CD4-positive, alpha-beta T cell treated with Interleukin-4 for 4 hours (primary cell): ENCODE measurements at places on chromosomes 7 and 10.

- DNase-seq, result no peak
Observed at GRCh38 chr10:86218160-86218559, 148.4 kb downstream of the GRID1 start.

- DNase-seq, result no peak
Observed at GRCh38 chr7:114021135-114021534, 102.3 kb upstream of the PPP1R3A start.

DNA sequence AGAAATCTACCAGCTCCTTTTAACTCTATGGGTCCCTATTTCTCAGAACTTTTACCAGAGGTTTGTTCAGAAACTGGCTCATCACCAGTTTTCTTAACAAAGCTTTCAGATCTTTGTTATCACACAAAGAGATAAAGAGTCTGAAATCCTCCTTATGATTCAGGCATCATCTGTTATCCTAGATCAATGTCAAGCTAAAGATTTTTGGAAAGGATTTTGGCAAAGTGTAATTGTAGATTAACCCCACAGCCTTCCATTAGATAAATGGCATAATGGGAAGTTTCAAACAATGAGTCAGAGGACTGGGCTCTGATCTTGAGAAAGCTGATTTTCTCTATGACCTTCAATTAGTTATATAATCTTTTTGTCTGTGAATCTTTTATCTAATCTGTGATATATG lies 192.2 kb downstream of the NXPH1 start:
- DNase-seq, result no peak

- DNase-seq, result no peak
Observed at GRCh38 chr10:24382979-24383663, 174.2 kb downstream of the KIAA1217 start.

- no peak for DNase-seq
Observed at GRCh38 chr7:70807650-70808049, 324.3 kb upstream of the GALNT17 start.

DNA sequence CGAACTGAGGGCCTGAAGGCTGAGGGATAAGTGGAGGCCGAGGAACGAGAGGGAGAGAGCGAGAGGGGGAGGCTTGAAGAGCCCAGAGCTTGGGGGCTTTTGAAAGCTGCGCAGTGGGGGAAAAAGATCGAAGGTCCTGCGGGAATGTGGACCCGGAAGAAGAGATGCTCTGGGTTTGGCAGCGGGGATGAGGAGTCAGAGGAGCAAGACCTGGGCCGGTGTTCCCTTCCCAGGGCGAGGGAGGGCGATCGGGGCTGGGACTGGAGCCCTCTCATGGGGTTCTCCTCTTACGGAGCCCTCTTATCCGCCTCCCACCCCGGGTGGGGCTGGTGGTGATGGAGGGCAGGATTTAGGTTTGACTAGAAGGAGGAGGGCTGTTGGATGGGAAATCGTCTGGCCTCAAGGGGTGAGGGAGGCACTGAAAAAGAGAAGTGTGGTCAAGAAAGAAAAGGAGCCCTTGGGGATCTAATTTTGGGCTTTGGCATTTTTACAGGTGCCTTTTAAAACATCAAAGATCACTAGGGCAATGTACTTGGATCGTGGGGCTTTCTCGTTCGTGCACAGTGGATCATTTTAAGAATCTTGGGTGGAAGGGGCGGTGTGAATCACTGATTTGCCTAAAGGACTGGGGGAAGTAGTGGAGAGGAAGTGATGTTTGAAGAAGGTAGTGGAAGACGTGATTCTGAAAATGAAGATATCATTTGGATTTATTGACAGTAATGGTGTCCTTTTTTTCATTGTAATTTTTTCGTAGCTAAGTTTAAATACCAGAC lies 637 bp downstream of the SAMD8 start:
- DNase-seq, result peak; percentile 59

- no peak for DNase-seq
Observed at GRCh38 chr7:79329464-79329863, 124.0 kb downstream of the MAGI2 start.

DNA sequence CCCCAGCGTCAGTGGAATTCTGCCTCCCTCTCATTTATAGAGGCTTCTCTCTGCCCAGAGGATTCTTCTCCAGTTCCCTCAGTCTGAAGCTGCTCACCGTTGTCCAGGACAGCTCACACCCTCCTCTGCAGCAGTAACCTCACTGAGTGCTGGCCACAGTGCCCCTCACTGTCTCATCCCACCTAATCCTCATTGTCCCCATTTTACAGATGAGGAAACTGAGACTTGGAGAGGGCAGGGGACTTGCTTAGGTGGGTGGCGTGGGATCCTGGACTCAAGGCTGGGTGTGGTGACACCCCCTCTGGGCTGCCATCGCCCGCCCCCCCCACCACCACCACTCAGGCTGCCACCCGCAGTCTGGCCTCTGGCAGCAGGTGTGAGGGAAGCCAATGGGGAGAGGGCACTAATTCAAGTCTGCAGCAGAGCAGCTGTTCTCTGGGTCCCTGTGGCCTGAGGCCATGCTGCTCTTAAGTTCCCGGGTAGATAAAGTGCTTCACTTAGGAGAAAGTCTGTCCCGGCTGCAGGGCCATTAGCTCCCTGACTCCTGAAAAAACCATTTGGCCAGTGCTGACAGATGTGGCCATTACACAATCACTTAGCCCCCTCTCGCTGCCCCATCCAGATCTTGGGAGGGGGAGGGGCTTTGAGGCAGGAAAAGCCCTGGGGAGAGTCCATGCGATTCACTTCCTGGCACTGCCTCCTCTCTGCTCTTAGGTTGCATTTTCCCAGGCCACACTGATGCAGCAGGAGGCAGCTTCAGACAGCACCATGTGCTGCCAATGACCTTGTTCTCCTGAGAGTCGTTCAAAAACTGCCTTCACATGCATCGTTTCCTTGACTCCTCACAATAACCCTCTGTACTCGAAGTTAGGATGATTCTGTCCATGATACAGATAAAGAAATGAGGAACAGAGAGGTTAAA lies 36.3 kb downstream of the DRGX start:
- DNase-seq, result no peak

DNA sequence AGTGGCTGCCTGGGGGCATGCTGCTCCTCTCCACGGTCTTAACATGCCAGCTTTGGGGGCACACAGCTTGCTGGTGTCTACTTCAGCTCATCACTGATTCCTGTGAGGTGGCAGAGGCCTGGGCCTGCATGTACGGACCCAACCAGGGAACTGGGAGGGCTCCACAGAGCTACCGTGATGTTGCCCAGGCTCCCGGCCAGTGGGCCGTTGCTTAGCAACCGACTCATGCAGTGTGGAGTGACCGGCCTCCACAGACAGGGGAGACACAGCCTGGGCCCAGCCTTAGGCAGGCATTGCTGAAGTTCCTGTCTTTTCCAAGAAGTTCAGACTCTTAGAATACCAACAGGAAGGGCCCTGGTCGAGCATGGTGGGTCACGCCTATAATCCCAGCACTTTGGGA lies 25.8 kb upstream of the SH2B2 start:
- DNase-seq, result no peak

- no peak for DNase-seq
Observed at GRCh38 chr7:55575733-55576132, 3.4 kb upstream of the VOPP1 start.

DNA sequence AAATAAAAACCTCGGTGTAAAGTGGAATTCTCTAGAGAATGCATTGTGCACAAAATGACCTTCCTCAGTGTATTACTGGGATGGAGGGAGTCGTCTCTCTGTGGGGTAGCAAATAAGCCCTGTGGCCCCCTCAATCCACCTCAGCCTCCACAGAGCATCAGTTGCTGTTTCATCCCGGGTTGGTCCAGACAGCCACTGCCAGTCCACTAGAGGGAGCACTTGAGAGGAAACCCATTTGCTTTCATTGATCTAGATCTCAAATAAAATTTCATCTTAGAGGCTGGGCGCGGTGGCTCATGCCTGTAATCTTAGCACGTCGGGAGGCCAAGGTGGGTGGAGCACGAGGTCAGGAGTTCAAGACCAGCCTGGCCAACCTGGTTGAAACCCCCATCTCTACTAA lies 1128.7 kb downstream of the CNTNAP2 start:
- peak; percentile 5 for DNase-seq

GRCh38 chr10:35223016-35223415 lies 96.4 kb downstream of the CREM start:
- no peak for DNase-seq

GRCh38 chr10:61830846-61831273 lies 70.6 kb upstream of the ARID5B start:
- no peak for DNase-seq

DNA sequence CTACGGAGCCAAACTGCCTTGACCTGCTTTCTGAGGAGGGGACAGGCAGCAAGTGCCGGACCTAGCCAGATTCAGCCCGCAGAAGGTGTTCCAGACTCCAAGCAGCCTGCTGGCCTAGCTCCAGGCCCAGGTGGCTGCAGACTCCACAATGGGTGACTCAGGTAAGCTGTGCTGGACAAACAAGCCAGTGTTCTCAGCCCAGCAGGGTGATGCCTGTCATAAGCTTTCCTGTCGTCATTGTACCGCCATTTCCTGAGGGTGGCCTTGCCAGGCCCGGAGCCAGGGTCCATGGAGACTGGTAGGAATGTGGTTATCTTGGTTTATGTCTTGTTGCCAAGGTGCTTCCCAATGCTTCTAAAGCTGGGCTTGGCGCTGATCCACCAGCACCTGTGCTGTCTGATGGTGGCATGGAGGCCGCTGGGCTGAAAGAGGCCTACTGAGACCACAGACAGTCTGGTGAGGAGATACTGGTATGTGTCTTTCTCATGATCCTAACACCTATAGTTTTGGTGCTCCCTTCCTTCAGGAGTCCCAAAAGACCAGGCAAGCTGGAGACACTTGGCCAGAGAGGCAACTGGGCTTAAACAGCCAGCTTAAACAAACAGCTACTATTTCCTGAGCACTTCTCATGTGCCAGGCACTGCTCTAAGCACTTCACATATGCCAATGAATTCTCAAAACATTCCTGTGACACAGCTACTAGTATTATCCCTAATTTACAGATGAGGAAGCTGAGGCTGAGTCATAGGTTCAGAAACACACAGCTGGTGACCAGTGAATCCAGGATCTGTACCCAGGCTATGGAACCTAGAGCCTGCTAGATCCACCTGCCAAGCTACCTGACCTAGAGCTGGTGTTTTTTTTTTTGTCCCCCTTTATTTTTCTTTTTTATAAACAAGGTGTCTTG lies 42.0 kb downstream of the ZC3HC1 start:
- no peak for DNase-seq

GRCh38 chr10:128071417-128071782 lies 54.8 kb downstream of the MKI67 start:
- DNase-seq, result no peak

DNA sequence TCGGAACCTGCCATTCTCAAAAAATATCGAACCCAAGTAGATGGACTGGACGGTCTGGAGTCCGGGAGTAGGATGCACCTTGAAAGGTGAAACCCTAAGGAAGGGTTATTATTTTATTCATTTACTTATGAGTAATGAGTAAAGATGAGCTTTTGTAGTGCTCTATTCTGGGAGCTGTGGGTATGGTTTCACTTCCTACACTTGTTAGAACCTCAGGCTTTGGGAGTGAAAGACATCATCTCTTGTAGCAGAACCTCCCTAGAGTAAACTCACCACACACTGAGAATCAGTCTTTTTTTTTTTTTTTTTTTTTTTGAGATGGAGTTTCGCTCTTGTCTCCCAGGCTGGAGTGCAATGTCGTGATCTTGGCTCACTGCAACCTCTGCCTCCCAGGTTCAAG lies 389.4 kb upstream of the AUTS2 start:
- DNase-seq, result no peak

- DNase-seq, result no peak
Observed at GRCh38 chr7:2497500-2498336, 21.5 kb upstream of the GRIFIN start.

DNA sequence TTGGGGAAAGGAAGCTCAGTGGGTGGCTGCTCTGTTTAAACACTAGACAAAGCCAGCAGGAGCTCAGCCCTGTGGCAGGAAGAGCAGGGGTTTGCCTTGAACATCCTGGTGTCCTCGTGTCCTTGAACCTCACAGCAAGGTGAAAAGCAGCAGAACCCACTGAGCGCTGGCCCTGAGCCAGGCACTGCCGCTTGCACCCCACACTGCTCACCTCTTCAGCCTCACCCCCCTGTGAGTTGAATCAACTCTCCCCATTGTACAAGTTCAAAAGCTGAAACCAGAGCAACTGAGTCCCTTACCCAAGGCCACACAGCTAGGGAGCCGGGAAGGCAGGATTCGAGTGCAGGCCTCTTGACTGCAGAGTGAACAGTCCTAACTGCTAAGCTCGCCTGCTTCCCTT lies 32.0 kb downstream of the SLC29A3 start:
- DNase-seq, result no peak

GRCh38 chr10:71212318-71213126 lies at the start of gene UNC5B:
UNC5B (plus strand) TSS chr10:71212570; CDS start chr10:71212986, 416 bp downstream.
- DNase-seq, result peak; percentile 40

DNA sequence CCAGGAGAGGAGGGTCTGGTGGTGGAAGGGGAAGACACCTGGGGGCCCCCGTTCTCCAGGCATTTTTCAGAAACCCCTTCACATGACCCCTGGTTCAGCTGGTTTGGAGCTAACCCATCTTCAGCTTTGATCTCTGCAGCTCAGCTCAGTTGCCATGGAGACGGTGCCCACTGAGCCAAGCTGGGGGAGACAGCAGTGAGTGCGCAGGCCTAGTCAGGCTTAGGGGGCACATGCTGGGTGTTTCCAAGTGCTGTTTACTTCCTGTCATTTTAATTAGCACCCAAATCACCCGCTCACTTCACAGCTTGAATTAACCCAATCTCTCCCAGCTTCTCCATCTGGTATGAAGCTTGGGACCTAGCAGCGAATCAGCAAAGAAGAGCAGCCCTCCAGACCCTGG lies 9.0 kb downstream of the SPOCK2 start:
- peak; percentile 91 for DNase-seq

DNA sequence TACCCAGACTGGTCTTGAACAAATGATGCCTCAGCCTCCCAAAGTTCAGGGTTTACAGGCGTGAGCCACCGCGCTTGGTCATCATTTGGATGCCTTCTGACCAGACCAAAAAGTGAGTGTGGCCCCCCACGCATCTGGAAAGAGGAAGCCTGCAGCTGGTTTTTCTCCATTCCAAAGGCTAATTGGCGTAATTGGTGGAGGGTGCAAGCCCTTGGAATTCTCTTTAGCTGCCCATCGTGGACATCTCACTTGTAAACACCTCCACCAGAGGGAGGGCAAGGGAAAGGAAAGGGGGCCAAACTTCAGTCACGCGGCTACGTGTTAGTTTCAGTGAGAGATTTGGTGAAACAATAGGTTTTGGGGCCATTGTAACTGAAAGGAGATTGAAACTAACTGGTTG lies 4.1 kb upstream of the ARHGAP21 start:
- DNase-seq, result no peak

- DNase-seq, result no peak
Observed at GRCh38 chr10:95758351-95759025, 2.5 kb downstream of the ENTPD1 start.

GRCh38 chr7:68977385-68978055 lies 620.8 kb upstream of the AUTS2 start:
- DNase-seq, result no peak

DNA sequence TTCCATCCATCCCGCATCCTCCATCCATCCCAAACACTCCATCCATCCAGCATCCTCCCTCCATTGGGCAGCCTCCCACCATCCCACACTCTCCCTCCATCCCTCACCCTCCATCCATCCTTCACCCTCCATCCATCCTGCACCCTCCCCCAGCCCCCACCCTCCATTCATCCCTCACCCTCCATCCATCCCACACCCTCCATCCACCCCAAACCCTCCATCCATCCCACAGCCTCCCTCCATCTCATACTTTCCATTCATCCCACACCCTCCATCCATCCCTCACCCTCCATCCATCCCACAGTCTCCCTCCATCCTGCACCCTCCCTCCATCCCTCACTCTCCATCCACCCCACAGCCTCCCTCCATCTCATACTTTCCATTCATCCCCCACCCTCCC lies 60.4 kb downstream of the FOXI2 start:
- DNase-seq, result no peak

GRCh38 chr7:117048882-117049281 lies 95.6 kb downstream of the ST7 start:
- no peak for DNase-seq

GRCh38 chr7:50449501-50449880 lies 659 bp downstream of the FIGNL1 start:
- no peak for DNase-seq
